HCT116 (cell line): ENCODE measurements at places on chromosomes 7 and 10.
A peak's percentile ranks its signal among the peaks of the same experiment; 100 is the strongest.

GRCh38 chr7:24767878-24768569 is 10.8 kb upstream of the GSDME start:
- DNase-seq: no peak

- DNase-seq: no peak
Measured at GRCh38 chr10:78328592-78329404, 295.1 kb downstream of the RPS24 start.

DNA sequence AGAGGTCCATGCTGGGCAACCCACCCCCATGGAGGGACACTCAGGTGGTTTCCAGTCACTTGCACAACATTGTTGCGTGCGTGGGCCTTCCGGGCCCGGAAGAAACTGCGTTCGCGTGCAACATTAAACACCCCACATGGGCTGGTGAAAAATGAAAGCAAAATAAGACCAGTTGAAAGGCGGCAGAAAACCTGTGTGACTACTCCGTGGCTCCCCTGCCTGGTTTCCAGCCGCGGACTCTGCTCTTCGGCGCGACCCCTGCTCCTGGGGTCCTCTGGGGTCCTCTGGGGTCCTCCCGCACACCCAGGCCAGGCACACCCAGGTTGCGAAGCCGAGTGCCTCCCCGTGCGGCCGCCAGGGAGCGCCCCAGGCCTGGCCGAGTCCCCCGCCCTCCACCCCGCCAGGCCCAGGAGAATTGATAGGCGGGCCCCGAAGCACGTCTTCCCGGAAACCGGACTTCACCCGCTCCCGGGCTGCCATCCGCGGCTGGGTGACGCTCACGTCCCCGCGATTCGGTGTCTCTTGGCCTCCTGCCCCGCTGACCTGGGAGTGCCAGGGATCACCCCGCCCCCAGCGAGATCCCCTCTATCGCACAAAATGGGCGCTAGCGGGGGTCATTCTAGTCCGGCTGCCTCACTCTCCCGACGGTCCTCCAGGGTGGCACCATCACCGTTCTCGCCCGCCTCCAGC is 1.9 kb upstream of the SH2D4B start:
- peak; percentile 48 for DNase-seq

GRCh38 chr10:33201056-33201780 is 133.2 kb downstream of the NRP1 start:
- no peak for DNase-seq

- DNase-seq: no peak
Measured at GRCh38 chr7:143882020-143882603, 19.9 kb downstream of the TCAF1 start.

GRCh38 chr10:15751046-15751445 is 31.3 kb upstream of the ITGA8 start:
- DNase-seq: no peak

- DNase-seq: no peak
Measured at GRCh38 chr7:23873306-23873705, 163.3 kb downstream of the STK31 start.

- DNase-seq: peak; percentile 33
Measured at GRCh38 chr7:47179812-47180515, 401.9 kb downstream of the TNS3 start.

GRCh38 chr10:67883710-67884312 is 645 bp upstream of the SIRT1 start:
- DNase-seq: no peak
